ENCODE measurements at places on chromosomes 12 and 14.
A peak's percentile ranks its signal among the peaks of the same experiment; 100 is the strongest.

GRCh38 chr12:119292893-119293630 is 41.5 kb upstream of the CCDC60 start:
- DNase-seq, result no peak

GRCh38 chr14:57847096-57847495 is 18.8 kb downstream of the SLC35F4 start:
- no peak for DNase-seq

DNA sequence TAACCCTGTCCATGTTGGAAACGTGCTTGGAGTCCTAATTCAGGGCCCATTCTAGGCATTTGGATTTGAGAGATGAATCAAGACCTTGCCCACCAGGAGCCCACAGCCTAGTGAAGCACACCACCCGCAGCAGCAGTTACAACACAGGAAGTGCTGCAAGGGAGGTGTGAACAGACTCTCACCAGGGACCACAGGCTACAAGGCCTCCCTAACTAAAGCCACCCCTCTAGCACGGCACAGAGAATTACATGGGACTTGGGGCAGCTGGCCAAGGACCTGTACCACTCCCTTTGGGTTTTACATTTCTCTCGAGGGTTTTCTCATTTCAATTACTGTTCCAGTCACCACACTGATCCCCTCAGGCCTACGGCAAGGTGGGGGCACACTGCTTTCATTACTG is 49.5 kb upstream of the FOXN3 start:
- peak; percentile 10 for DNase-seq

DNA sequence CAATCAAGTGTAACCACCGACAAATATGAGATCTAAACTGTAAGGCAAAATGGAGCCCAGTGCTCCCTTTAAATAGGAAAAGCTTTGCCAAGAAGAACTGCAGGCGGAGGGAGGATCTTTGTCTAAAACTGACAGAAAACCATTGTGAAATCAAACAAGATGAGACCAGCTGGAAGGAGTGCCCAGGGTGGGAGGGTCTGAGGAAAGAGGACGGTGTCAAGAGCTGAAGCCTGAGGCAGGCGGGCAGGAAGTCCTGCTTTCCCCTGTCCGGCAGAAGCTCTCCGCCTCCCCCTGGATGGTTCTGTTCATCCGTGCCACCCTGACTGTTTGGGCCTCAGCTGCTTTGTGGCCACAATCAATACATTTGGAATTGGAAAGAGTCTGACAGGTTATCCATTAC is 37.5 kb downstream of the CDC42BPB start:
- DNase-seq, result no peak

DNA sequence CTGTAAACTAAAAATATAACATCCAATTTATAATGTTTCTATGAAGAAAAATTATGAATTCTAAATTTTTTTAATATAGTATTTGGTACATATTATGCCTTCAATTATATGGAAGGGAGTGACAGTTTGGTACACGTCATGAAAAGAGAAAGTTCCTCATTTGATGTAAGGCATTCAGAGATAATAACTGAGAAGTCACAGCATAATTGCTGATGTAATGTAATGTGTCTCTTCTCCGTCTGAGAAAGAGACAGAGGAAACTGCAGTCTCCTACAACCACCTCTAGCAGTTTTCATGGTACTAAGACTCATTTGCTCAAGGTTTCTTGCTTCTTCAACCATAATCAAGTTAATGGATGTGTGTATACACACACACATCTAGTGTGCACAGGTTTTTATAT is 2.3 kb upstream of the CD69 start:
- no peak for DNase-seq

DNA sequence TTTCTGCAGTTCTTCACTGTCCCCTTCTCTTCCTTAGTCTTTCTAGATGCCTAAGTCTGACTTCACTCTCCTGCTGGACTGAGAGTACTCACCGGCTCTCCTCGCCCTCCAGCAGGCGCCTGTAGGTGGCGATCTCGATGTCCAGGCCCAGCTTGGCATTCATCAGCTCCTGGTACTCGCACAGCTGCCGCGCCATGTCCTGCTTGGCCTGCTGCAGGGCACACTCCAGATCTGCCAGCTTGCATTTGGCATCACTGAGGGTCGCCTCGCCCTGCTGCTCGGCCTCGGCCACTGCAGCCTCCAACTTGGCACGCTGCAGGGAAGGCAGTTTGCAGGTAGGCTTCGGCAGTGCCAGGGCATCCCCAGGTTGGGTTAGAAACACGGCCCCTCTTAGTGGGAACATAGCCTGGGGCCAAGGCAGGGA is 5.2 kb downstream of the KRT84 start:
- peak; percentile 15 for DNase-seq

DNA sequence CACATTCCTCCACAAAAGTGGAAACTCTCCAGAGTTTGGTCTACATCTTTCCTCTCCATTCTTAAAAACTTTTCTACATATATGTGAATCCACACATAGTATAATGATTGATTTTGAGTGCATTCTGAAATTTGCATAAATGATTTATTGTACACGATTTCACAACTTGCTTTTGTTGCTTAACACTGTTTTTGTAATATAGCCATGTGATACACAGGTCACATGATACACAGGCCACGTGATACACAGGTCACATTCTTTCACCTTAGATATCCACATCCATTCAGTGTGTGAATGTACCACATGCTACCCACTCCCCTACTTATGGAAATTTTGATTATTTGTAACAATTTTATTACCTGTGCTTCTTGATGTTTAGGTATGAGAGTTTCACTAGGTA is 319.1 kb downstream of the ZFP36L1 start:
- DNase-seq, result no peak

DNA sequence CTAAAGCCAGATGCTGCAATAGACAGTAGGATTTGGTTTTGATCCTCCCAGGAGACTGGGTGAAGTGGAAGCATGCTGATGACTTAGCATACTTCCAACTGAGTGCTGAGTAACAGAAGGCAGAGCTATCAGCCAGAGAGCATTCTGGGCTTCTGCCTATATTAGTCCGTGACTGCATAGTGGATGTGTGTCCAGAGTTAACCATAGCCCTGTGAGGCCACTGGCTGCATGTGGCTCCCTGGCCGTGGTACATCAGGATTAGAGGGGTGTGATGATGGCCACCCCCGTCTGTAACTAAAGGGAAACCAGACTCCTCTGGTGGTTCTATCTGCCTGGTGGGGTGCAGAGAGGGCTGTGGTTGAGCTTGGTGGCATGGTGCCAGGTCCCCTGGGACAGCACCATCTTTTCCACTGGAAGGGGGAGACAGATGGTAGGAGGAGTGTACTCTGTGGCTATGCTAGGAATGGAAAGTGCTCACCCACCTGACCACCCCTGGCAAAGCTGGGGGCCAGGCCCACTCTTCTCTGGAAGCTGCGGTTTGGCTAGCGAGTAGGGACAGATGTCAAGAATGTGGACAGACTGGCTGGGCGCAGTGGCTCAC is 27.4 kb downstream of the ABCD4 start:
- no peak for DNase-seq

GRCh38 chr12:76268267-76268666 is 79.9 kb downstream of the BBS10 start:
- DNase-seq, result no peak

GRCh38 chr14:77988096-77988870 is 181.9 kb upstream of the NRXN3 start:
- DNase-seq, result no peak

DNA sequence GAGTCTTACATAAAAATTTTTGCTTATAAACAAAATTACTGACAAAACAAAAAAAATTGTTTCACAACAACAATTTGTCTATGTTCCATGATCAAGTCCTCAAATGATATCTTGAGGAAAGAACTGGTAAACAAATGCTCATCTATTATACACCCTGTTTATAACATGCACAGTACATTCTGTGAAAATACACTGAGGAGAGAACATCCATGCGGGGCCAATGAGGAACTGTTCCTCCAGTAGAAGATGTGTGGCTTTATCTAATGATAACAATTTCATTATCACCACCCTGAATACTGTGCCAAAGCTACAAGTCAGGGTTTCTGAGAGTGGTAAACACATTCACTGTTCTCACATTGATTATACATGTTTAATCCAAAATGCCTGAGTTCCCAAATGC is 10.8 kb downstream of the MLH3 start:
- DNase-seq, result no peak

DNA sequence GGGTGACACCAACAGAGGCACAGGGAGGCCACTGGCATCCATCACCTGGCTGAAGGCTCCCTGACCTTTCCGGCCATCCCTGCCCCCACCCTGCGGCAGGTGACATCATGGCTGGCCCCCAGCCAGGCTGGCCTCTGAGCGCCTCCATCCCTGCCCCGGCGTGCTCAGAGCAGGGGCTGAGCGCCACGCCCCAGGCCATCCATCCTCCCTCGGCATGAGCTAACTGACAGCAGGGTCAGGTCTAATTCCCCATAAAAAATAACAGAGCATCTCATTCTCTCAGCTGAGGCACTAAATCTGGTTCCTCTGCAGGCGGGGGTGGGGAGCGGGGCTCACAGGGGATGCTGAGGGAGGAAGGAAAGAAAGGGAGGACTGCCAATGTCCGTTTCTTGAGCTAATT is 50.7 kb downstream of the PRIMA1 start:
- DNase-seq, result no peak

DNA sequence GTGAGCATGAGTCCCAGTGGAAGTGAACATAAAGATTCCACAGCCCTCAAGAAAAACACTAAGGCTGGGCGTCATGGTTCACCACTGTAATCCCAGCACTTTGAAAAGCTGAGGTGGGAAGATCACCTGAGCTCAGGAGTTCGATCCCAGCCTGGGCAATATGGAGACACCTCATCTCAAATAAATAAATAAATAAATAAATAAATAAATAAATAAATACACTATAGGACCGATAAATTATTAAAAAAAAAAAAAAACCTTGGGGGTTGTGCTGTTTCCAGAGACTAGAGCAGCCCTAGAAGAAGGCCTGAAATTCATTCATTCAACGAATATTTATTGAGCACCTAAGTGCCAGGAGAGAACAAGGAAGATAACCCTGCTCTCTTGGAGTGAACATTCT is 1.5 kb upstream of the KANSL2 start:
- DNase-seq, result no peak

DNA sequence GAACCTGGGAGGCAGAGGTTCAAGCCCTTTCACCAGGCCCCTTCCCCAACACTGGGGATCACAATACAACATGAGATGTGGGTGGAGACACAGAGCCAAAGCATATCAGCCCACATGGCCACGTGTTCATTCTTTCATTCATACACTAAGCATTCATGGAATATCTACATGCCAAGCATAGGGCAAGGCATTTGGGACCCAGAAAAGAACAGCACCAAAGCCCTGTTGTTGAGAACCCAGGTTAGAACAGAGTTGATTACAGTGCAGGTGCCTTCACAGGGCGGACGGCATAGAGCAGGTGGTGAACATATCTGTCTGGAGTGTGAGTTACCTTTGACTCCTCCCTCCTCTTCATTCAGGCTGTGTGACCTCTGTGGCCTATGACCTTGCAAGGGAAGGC is 159.4 kb upstream of the GSC start:
- DNase-seq, result no peak

DNA sequence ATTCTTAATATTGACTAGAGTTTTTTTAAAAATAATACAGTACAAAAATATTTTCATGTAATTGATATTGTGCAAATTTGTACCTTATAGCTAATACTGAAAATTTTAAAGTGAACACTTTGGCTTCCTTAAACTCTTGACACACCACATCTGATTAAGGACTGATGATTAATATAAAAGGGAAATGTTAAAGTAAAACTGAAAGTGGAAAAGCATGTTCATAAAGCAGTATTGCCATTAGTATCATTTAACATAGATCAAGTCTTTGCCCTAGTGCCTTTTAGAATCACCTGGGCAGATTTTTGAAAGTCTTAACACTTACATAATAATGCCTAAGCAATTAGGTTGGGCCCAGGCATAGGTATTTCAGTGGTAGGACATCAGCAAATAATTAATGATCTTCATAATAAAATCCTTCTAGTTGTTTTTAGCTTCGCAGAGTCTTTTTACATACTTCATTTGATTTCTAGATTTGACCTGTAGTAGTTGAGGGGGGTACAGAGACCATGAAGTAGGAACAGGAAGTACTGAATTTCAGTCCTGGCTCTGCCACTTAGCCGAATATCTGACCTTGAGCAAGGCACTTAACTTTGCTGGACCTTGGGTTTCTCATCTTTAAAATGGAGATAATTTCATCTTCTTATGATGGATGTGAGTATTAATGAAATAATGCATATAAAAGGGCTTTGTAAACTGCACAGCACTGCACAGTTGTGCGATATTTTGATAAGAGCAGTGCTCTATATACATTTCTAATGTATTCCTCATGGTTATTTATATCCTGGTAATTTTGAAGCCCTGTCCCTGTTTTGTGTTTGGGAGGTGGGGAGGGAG is 43.7 kb downstream of the MARK3 start:
- DNase-seq, result no peak

- no peak for DNase-seq
Observed at GRCh38 chr12:12979731-12980259, 20.3 kb downstream of the HEBP1 start.

Measured in activated CD4-positive, alpha-beta T cell treated with anti-CD3 and anti-CD28 coated beads, Interleukin-2, amount 10 ng/mL, durations not matched to agents 7 days and 5 days (primary cell).